ENCODE measurements at places on chromosomes 11 and 22.

- DNase-seq, result no peak
Measured at GRCh38 chr11:70567680-70568034, 169.3 kb downstream of the CTTN start.

DNA sequence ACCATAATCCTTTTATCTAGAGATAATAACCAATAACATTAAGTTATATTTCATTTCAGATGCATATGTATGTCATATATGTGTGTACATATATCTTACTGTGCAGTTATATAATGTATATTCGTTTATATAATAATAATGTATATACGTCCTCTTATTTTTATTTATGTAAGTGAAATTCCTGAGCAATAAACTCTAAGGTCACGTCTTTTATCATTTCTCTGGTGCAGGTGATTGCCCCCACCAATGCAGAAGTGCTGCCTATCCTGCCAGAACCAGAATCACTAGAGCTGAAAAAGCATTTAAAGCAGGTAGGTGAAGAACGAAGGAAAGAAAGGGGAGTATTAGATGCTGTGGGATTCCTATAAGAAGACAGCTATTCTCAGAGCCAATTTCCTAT is 8.8 kb downstream of the MADD start:
- DNase-seq, result no peak

DNA sequence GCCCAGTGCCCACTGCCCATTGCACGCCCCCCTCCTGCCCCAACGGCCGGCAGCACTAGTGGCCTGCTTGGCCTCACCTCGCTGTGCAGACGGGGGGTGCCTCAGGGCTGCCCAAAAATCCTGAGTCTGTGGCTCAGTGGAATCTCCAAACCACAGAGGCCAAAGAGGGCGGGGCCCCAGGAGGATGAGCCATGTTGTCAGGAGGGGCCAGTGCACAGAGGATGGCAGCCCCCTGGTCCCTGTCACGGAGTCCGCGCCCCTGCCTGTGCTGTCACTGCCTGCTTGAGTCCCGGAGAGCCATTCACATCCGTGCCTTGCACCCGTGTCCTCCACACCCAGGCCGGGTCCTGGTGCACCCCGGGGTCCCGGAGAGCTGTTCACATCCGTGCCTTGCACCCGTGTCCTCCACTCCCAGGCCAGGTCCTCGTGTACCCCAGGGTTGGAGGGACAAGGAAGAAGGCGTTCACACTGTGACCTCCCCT is 36.4 kb upstream of the MUC5AC start:
- DNase-seq, result no peak

GRCh38 chr22:19122752-19123492 is 710 bp upstream of the DGCR2 start:
- DNase-seq, result no peak

GRCh38 chr11:122743949-122744348 is 88.4 kb downstream of the UBASH3B start:
- DNase-seq, result no peak

DNA sequence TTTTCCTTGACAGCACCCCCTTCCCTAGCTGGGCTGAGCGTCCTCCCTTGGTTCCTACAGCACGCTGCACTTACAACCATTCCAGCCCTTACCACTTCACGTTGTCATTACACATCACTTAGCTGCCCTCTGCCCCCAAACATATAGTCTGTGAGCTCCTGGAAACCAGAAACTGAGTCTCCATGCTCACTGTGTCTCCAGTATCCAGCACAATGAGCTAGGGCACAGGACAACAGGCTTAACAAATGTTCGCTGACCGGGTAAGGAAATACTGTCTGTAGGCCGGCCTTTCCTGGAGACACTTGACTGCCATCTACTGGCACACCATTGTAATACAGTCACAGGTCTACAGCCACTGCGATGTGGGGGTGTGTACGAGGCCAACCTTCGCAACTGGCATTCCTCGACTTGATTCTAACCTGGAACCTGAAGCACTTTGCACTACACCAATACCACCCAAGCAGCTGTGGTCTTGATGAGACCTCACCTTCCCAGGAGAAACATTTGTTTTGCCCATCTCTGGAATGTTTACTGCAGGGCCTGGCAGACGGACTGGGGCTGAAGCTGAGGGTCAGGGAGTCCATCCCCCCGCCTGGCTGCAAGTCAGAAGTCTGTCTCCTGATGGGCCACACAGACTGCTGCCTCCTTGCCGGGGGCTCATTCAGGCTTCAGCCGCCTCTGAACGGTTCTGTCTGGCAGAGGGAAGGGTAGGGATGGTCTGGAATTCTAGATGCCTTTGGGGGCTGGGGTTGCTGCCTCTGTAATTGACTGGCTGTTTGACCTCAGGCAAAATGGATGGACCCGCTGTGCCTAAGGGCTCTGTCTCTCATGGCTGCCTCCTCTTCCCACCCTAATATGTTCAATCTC is 72.0 kb downstream of the SYN3 start:
- no peak for DNase-seq

DNA sequence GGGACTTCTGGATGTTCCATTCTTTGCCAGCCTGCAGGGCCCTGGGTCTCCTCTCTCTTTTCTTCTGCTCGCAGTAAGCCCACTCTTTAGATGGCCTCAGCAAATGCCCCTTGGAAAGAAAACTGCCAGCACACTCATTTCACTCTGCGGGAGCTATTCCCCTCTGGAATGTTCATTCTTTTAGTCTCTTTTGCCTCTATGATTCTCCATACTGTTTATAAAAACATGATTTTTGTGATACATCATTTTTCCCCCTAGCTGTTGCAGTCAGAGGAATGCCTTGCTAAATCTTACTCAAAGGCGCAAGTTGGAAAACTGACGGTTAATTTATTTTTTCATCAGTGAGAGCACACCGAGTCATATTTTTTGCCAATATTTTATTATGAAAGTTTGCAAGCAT is 184.9 kb downstream of the SNX19 start:
- no peak for DNase-seq

DNA sequence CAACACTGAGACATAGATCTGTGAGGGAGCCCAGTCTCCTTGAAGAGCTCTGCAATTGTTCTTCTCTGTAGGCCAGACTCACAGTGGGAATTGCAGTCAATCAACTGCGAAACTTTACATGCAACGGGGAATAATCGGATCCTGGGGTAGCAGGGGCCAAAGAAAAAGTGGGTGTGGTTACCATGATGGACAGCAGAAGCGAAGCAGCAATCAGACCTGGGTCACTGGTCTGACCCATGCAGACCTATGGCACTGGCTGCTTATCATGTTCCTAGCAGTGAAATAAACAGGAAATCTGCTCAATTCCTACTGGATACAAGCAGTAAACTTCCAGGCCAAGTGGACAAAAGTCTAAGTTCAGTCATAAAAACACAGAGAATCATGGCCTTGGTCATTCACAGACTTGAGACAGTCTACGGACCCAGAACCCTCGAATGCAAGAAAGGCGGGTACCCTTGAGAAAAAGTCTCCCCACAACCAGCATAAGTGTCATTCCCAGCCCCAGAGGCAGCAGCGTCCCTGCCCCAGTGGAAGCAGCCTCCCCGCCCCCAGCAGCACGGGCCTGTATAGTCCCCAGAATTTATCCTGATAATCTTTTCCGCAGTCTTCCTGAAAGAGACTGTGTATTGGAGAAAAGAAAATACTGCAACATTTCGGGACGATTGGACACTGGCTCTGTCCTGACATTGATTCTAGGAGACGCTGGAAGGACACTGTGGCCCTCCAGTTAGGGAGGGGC is 34.6 kb downstream of the ASCL2 start:
- no peak for DNase-seq

DNA sequence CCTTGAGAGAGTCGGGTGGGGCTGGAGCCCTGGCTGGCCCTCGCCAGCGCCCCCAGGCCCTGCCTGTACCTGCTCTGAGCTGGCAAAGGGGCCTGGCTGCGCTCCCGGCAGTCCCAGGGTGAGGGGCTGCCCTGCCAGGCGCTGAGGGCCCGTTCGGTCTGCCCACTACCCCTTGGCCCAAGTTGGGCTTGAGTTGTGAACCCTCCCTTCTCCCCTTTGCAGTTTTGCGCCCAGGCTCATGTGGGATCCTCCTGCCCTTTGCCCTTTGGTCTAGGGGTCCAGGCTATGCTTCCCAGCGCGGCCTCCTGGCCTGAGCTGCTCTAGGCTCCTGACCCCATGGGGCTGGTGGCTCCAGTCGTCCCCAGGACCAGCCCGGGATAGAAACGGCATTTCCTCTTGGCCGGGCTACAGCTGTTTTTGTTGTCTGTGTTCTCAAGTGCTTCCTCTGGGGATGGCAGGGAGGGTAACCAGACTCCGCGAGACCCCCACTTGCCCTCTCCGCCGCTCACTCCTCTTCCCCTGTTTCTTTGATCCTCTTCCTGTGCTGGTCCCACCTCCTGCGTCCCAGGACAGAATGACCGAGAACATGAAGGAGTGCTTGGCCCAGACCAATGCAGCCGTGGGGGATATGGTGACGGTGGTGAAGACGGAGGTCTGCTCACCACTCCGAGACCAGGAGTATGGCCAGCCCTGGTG is 34.9 kb downstream of the PRDM11 start:
- DNase-seq, result no peak

DNA sequence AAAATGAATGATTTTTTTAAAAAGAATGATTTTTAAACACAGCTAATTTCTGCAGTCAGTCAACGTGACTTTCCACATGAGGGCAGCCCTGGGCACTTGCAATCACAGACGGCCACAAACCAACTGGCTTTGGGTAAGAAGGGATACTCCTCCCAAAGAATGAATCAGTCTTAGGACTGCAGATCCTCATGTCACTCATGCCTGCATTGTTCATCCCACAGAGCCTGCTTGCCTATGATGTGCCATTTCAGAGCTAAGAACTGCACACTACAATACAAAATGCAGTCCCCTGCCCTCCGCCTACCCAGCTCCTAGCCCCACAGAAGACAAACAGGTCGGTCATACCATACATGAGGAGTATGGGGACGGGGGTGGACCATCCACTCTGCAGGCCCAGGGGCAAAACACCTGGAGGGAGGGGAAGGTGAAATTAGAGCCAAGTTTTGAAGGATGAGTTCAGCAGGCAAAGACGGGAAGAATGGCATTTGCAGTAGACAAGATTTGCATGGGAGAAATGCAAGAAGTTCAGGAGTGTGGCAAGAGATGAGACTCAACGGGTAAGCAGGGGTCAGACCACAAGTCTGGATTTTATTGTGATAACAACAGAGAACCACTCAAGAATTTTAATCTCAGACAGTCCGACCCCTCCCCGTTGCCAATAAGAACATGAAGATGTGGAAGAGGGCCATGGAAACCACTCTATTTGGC is 24.7 kb downstream of the PACSIN2 start:
- no peak for DNase-seq

DNA sequence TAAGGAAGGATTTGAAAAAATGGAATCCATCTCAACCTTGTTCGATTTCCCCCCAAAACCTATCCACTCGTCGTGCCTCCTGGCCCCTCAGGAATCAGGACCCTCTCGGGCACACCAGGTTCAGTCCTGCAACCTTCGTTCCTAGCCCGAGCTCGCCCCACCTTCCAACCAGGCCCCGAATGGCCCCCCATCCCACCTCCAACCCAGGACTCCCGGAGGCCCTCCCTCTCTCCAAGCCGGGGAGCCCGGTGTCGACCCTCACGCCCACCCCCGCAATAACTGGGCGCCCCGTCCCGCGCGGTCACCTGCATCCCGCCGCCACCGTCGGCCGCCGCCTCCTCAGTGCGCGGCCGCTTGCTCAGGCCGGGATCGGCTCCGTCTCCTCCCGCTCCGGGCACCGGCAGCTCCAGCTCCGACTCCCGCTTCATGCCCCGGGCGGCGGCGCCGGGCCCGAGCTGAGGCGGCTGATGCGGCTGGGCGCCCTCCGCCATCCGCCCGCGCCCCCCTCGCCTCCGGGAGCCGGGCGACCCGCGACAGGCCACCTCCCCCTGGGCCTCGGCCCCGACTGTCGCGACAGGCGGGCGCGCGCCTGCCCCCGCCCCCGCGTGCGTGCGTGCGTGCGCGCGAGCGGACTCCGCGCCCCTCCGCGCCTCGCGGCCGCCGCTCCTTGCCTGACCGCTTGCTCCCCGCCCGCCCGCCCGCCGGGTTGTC is 534 bp downstream of the RBFOX2 start:
- DNase-seq, result no peak

DNA sequence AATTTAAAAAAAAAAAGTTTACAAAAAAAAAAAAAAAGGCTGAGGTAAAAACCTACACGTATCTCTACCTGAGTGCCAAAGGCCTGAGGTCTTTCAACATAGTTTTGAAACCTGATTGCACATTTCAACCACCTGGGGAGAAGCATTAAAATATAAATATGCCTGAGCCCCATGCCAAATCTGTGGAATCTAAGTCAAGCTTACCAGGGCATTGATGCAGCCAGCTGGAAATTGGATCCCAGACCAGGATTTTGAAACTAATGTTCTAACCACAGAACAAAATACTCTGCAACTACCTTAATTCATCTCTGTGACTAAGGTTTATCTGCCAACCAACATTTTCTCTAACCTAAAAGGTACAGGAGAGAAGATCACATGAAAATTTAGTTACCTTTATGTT is 38.8 kb upstream of the CHRNA10 start:
- no peak for DNase-seq

DNA sequence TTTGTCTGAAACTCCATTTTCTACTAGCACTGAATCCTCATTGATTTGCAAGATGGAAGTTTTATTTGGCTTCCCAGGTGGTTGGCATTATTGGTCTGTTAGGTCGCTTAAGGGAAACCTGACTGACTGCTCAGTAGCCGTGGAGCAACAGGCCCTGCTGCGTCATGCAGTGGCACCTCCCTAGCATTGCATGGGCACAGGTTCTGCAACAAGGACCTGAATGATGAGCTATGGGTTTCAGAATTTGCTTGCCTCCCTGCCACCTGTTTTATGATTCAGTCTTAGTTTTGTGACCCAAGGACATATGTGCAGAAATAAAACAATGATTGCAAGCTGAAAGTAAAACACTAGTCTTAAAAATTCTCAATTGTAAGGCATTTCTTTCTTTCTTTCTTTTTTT is 128.5 kb downstream of the SLC1A2 start:
- no peak for DNase-seq

DNA sequence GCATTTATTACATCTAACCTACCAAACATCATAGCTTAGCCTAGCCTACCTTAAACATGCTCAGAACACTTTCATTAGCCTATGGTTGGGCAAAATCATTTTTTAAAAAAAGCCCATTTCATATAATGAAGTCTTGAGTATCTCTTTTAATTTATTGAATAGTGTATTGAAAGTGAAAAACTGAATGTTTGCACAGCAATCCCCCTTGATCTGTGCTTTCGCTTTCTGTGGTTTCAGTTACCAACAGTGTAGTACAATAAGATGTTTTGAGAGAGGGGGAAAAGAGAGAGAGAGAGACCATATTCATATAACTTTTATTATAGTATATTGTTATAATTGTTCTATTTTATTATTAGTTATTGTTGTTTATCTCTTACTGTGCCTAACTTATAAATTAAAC is 8.4 kb upstream of the MAP6 start:
- no peak for DNase-seq

GRCh38 chr22:36367066-36367465 is 20.7 kb downstream of the MYH9 start:
- DNase-seq, result no peak

- no peak for DNase-seq
Measured at GRCh38 chr11:119873761-119874421, 144.9 kb upstream of the NECTIN1 start.

GRCh38 chr22:43228863-43229262 is 41.9 kb upstream of the TTLL12 start:
- DNase-seq, result no peak

Data from cortex of kidney (tissue), 1 donor.